ENCODE measurements at places on chromosomes 12 and 14.
A peak's percentile ranks its signal among the peaks of the same experiment; 100 is the strongest.

- no peak for DNase-seq
Measured at GRCh38 chr12:24415934-24416333, 466.5 kb upstream of the SOX5 start.

DNA sequence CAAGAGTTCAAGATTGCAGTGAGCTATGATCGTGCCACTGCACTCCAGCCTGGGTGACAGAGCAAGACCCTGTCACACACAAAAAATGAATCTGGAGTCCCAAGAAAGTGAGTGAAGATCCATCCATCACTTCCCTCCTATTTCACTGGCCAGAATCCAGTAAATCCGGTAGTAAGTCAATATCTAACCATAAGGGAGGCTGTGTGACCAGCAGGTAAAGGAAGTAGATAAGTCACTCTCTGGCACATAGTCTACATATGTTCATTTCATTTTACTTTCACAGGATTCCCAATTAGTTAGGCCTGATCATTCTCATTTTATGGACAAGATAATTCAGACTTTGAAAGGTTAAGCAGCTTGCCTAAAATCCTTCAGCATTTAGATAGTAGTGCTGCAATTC lies 11.9 kb upstream of the TCP11L2 start:
- no peak for DNase-seq

GRCh38 chr12:66191547-66192126 lies 2.6 kb downstream of the IRAK3 start:
- DNase-seq: no peak

DNA sequence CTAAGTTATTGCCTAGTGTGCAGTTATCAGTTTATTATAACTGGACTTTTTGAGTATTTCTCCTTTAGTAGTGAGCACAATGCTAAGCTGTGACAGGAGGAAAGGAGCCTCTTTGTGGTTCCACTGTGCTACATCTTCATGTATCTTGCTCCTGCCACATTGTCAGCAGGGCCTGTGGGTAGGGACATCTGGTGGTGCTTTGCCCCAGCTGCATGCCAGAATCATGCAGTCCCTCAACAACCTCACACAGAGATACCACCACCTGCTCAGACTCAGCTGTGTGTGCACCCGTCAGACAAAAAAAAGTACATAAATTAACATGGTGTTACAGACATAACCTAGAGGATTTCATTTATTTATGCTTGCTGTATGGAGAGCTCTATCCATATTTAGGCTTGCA lies 51.1 kb downstream of the MIS18BP1 start:
- peak; percentile 14 for DNase-seq

DNA sequence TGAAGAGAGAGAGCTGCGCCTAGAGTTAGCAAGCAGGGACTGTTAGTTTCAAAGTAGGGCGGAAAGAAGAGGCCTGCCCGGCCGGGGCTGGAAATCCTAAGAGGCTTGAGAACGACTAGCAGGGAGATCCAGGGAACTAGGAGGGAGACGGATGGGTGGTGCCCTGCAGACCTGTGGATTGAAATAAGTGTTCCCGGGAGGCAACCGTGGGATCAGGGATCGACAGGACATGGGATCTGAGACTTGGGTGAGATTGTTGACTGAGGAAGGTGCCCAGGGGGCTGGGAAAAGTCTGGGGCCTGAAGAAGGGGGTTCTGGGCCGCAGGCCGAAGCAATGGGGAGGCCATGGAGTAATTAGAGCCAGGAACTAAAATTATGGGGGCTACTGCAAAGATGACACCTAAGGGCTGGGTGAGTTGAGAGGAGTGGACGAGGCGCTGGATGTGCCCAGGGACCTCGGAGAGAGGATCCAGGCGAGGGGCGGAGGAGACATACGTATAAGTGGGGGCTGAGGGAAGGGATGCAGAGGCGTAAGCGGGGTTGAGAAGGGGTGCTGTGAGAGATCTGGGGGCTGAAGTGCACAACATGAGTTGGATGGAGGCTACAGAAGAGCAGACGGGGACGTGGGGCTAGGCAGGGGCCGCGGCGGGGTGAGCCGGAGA lies 635 bp downstream of the LTA4H start:
- peak; percentile 57 for DNase-seq

DNA sequence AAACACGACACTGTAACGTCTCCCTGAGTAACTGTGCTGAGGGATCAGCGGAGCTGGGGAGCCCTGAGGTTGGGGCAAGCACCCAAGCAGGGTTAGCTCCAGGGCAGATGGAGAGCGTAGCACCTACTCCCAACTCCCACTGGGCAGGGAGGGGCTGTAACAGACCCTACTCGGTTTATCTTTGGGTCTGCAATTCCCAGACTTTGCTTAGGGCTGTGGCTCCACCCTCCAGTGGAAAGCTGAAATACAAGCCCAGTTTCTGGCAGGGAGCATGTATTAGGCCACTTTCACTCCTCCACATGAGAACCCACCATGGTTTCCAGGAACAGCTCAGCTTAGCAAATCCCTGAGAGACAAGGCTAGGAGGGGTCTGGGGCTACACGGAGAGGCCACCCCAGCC lies 17.3 kb upstream of the TC2N start:
- no peak for DNase-seq

DNA sequence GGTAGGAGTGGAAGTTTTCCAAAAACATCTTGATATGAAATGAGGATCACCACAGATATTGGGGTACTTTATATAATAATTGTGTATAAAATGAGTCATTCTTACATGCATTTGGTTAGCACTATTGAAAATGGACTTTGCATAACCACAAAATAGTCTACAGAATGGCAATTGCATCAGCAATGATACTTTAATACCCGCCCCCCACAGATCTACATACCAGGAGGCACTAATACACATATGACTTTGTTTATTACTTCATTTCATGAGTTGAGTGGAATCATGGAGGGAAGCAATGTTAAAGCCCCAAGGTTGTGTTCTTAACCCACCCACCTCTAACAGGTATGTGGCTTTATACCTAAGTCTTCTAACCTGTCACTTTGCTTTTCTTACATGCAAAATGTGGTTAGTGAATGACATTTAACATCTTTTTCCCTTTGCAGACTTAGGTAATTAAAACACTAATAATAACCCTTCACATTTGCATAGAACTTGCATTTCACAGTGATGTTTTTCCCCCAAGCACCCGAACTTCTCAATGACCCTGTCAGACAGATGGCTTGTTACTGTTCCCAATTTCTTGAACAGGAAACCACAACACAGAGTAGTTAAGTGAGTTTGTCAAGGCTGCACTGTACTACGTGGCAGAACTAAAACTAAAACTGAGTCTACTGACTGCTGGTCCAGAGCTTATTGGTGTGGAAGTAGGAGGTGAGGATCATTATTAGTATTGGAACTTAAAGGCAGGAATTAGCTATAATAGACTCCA lies 101.9 kb downstream of the NPAS3 start:
- no peak for DNase-seq

DNA sequence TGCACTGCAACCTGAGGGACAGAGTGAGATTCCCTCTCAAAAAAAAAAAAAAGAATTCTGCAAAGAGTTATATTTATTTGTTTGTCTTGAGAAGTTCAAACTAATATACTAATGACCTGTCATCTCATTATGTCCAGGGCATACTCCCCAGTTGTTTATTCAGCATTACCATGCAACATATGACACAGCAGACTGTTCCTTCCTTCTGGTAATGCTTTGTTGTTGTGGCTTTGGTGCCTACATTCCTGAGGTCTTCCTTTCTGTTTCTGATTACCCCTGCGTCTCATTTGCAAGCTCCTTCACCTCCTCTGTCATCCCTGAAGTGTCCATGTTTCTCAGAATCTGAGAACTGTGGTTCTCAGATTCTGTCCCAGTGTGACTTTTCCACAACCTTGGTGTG lies 55.3 kb downstream of the DERA start:
- DNase-seq: no peak

DNA sequence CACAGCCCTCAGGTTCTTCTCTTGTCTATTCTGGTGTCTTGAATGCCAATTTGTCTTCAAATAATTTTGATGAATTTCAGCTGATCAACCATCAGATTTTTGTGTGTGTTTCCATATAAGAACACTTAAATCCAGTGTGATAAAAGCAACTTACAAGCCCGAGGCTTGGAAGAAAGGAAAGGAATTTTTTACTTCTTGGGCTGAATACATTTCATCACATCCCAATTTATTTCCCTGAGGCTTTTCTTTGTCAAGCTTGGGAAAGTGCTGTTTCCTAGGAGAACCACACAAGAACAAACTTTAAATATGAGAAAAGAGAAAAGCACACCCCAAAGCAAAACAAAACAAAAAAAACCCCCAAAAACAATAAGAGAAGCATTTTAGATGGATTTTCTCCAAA lies 26.6 kb downstream of the GPRC5D start:
- DNase-seq: no peak

GRCh38 chr12:45518291-45519235 lies 210.9 kb upstream of the ARID2 start:
- DNase-seq: no peak

Data from G401 (cell line).